Stimulated activated CD8-positive, alpha-beta memory T cell treated with anti-CD3 and anti-CD28 coated beads, Interleukin-15, amount 100 ng/mL, for 24 hours (primary cell): ENCODE measurements at places on chromosomes 3 and 15.

- DNase-seq, result no peak
These were observed 19.4 kb upstream of the PTX3 start for GRCh38 chr3:157417247-157417646.

DNA sequence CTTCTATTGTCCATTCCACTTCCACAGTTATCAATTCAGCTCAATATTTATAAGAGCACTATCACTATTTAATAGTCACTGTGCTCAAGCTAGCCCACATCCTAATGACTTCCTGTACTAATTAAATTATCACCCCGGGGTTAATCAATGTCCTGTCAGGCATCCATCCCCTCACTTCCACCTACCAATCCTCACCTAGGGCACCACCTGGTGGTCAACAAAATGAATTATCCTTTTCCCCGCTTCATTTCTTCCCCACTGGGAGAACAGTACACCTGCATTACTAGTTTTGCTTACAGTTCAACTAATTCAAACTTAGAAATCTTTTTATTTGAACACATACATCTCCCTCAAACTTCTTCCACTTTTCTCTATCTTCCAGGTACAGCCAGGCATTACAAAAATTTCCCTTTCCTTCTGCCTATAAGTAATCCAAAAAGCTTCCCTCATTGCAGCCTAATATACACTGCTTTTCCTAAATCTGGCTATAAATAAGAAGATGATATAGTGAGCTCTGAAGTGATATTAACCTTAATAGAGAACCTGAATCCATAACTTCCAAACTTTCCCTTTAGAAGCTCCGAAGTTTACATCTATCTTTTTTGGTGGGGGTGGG, 68.5 kb downstream of the TMCC1 start:
- DNase-seq, result no peak

DNA sequence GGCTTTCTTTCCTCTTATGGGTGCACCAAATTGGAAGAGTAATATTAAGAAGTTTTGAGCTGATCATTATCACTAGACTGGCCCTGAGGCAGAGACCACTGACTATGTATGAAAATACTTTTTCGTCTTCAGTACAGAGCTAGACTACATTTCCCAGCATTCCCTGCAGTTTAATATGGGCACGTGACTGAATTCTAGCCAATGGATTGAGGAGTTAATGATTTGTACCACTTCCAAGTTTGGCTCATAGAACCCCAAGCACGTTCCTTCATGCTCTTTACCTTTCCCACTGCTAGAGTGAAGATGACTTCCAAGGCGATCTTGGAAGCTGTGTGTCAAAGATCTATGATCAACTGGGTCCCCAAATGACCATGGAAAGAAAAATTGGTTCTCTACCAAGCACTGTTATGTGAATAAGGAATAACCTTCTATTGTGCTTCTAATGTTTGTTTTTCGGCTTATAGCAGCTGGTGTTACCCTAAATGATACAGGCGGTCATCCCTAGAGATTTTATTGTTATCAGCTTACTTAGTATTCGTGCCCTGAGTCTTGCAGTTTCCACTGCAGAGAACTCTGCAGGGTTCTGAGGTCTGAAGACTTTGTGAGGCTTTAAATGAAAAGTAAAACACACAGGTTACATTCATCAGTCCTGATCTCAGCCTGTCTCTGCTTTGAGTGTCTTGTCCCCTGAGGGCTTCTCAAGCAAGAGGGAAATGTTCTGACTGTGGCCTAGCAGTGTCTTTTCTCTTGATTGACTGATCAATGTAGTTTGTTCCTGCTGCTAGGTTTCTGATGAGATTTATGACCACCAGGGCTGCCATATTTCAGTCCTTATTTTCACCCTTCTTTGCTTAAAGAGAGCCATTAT, 486.8 kb downstream of the PDCD6IP start:
- DNase-seq, result no peak

DNA sequence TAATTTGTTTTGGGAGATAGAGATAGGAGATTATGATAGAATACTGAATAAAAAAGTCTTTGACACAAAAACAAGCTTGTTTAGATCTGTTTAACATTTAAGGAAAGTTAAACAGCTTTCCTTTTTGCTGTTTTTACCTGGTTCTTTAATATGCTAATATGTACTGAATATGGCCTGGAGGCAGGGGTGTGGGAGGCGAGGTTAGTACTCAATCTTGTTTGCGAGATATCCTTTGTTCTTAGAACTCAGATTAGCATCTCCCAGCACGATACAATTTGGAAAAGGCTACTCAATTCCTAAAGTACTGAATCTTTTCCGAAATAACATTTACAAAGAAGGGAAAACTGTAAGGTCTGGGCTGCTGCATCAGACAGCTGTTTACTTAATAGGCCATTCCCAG, 40.8 kb upstream of the ST3GAL6 start:
- no peak for DNase-seq

- no peak for DNase-seq
These were observed 13.2 kb downstream of the IQCB1 start for GRCh38 chr3:121821421-121822199.

- no peak for DNase-seq
These were observed 403.0 kb downstream of the FOXP1 start for GRCh38 chr3:71180524-71180923.

- DNase-seq, result no peak
These were observed 31.1 kb upstream of the HHATL start for GRCh38 chr3:42733501-42734262.

GRCh38 chr3:107630779-107631178, 108.0 kb downstream of the BBX start:
- no peak for DNase-seq

DNA sequence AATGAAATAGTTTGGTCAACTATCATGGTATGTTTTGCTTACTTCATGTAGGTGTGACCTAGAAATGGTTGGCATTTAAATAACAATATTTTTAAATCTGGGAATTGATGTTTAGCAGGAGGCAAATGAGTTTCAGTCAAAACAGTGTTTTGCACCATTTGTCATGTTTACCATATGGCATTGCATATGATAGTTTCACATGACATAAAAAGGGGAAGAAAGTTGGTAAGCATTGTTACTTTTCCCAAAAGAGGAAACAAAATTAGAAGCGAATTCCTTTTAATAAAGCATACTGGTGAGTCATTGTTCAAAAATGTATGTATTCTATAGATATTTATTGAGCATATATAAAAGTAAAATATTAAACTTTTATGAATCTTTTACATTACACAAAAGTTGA, 2.3 kb downstream of the RNF13 start:
- no peak for DNase-seq
